ENCODE measurements at places on chromosomes 16 and 17.

DNA sequence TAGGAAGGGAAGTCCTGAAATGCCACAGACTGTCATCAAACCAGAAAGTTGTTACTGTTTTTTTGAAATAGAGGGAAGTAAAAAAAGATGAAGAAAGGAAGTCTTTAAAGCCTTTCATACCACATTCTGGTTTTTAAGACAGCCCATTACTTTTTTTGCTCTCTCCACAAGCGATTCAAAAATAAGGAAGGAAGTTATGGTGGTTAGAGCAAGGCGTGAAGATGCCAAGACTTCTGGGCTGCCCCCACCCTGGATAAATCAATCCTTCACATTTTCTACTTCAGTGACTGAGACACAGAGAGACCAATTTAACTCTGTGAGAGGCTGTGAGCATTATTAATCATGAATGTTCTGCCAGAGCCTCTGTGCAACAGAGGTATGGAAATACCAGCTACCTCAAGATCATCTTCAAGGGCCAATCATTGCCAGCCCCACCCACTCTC is 82.3 kb upstream of the BCAR1 start:
- no peak for DNase-seq

DNA sequence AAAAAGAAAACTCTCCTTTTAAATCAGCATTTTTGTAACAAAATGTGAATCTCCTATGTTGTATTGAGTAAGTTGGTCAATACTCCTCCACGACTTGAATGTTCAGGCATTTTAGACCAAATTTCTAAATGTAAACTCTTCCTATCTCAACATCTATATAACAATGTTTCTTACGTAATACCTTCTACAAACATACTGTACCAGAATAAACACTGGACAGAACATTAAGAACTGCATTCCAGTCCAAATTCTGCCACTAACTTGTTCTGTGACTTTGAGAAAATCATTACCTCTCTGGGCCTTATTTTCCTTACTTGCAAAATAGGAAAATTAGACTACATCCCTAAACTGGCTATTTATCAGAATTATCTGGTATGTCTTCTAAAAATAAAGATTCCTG is 40.1 kb downstream of the AKAP10 start:
- DNase-seq: no peak

DNA sequence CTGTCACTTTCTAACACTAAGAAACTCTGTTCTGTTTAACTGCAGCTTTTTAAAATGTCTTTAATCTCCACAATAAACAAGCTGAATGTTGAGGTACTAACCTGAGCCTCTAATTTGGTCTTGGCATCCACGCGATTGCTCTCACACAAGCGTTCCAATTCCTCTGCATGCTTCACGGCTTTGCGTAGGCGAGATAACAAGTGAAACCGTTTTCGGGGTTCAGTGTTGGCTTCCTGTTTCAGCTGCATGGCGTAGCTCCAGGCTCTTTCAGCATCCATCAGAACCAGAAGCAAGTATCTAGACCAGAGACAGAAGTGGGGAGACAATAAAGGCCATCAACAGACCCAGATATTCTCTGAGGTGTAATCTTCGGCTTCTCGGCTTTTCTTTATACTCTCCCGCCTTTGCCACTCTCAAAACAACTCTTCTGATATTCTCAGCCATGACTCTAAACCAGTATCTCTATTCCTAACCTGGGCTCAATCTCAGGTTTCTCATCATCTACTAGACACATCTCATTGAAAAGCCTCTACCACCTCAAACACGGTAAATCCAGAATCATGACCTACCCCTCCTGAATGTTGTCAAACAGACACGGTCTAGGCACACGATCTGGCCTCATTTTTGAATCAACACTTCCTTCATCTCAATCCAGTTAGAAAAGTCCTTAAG is 8.3 kb downstream of the SRP68 start:
- peak; percentile 44 for DNase-seq

DNA sequence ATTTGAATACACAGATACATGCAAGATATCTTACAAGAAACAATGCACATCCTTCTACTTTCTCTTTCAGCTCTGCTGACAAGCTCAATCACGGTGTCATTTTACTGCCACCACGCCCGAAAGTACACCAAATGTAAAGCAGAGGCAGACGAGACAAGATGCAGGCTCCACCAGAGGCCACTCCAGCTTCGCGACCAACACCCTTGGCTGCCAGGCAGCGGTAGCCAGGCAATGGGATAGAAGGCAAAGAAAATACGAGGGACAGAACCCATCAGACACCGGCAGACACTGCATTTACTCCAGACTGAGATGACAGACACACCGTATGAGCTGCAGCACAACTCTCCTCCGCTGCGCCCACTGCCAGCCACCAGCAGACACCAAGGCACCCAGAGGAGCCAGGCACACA is 41.0 kb downstream of the USP22 start:
- DNase-seq: no peak

DNA sequence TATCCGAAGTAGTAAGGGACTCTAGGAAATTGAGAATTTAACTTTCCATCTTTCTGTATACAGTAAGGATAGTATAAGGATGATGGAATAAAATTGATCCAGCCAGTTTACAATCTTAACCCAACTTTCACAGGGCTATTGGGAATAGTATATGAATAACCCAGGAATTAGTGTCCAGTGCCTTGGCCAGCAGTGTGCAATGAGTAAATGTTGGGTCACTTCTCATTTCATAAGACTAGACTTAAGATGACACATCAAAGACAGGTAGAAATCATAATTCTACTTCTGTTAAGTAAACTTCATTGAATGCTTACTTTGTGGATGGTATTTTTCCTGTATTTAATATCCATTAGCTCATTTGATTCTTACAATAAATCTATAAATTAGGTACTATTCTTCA is 949.6 kb upstream of the GOT2 start:
- DNase-seq: no peak

DNA sequence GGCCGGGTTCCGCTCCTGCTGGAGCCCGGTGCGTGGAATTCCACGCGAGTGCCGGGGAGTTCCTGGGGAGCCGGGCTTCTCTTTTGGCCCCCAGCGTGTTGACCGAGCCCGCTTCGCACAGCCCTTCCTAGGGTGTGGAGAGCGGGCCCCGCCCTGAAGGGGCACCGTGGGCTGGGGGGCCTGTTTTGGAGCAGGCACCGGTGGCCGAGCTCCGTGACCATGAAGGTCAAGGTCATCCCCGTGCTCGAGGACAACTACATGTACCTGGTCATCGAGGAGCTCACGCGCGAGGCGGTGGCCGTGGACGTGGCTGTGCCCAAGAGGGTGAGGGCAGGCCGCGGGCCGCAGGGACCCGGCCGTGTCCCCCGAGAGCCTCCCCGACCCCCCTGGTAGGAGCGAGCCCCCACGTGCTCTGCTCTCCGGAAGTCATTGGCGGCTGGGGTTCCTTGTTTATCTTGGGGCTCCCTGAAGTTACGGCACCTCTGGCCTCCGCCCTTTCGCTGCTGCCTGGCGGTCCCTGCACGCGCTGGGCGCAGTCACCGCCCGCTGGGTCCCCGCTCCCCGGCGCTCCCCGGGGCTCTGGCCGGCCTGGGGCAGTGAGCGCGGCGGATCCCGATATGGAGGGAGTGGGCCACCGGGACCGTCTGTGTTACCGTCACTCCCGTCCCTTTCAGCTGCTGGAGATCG is 528 bp downstream of the HAGHL start:
- DNase-seq: no peak

- peak; percentile 48 for DNase-seq
These were observed 229.8 kb downstream of the CPPED1 start for GRCh38 chr16:12573730-12574383.

GRCh38 chr16:19235886-19236285 is 49.6 kb upstream of the CLEC19A start:
- no peak for DNase-seq

DNA sequence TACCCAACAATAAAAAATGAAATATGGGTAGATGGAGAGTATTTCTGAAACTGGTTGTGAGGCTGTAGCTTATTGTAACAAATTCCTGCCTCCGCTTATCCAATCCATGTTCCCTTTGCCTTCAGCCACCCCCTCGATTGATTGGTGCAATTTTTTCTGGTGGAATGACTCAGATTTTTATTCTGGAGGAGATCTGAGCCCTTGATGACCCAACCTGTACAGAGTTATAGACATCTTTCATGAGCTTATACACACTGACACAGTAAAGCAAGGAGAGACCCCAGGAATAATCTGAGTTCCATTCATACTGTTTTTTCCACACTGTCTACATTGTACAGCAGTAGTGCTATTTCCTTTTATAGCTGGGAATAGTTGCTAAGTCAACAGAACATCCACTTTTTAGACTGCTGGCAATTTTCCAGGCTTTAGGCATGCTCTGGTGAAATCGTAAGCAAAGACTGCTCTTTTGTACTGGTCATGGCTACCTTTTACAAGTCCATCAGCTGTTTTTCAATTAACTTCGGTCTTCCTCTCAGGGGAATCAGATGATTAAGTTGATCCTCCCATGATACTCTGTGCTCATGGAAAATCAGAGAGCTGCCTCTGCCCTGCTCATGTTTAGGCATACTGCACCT is 30.1 kb downstream of the CCL4 start:
- DNase-seq: no peak

- no peak for DNase-seq
These were observed 15.4 kb upstream of the KATNB1 start for GRCh38 chr16:57720142-57720575.

DNA sequence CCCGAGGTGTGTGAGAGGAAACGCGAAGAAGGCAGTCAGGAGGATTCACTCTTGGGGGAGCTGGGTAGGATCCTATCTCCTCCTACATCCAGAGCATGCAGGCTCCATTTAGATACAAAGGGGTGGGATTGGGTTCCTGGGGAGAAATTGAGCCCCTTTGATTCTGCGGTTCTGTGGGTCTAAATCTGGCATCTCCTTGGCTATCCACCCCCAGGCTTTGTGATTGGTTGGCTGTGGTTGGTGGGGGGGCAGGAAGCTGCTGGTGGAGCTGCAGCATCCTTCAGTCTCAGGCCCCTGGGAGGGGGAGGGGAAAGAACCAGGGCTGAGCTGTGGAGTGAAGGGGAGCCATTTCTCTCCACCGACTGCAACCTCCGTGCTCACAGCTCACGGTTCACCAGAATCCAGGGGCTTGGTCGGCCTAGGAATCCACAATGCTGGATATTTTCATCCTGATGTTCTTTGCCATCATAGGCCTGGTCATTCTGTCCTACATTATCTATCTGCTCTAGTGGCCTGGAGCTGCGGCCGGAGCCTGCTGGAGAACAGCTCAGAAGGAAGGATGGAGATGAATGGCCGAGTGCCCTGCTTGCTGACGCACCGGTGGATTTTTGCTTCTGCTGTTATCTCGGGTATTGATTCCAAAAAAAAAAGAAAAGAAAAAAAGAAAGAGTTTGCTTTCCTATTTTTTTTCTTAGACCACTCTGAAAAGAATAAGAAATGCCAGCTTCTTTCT is at the start of gene LASP1NB:
Gene LASP1NB (plus strand): TSS at position 352 of the 733 bp plus-strand sequence.
- no peak for DNase-seq

DNA sequence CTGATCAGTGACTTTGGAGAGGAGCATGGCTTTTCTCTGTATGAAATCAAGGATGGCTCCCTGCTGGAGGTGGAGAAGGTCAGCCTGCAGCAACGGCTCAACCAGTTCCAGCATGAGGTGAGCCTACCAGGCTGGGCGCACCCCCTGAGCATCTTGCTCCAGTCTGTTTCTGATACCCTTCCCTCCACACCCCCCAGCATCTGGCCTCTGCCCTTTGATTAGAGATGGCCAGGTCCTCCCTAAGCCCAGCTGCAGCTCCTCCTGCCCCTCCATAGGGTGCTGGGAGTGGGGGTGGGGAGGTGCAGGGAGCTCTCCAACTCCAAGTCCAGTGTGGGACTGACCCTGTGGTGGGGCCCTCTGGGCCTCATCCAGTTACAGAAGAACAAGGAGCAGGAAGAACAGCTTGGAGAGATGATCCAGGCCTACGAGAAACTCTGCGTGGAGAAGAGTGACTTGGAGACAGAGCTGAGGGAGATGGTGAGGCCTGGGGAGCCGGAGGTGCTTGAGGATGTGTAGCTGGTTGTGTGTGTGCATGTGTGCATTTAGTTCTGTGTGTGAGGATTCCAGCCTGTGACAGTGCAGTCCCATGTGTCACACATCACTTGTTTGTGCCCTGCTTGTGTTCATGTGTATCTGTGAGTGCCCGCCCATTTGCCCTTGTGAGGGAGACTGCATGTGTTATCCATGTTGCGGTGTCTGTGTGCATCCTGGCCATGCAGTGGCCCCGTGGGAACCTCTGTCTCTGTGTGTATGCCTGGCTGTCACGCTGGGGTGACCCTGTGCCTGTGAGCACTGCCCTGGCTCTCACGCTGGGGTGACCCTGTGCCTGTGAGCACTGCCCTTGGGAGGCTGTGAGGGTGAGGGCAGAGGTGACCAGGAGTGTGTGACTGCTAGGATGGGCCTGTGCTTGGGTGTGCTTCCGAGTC is 3.0 kb downstream of the TBKBP1 start:
- no peak for DNase-seq

DNA sequence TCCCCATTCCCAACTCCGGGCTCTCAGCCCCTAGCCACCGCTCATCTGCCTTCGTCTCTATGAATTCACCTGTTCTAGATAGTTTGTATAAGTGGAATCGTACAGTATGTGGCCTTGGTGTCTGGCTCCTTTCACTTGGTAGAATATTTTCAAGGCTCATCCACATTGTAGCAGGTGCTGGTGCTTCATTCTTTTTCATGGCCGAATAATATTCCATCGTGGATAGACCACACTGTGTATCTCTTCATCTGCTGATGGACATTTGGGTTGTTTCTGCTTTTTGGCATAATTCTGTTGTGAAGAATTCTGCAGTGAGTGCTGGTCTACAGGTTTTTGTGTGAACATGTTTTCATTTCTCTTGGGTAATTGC is 324.2 kb downstream of the SEC14L1 start:
- no peak for DNase-seq

DNA sequence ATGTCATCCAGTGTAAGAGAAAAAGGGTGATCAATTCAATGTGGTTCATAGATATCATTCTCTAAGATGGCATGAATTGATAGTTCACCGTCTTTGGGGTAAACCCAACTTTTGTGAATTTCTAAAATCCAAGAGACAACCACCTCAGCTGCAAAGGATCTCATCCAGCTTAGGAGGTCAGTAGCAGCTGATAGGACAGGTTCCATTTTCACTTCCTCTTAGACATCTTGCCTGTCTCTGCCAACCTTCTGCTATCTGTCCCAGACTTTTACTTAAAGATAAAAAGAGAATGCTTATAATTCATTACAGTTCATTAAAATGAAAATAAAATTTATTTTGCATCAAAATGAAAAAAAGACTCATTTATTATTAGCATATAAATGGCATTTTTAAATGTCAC is 468.2 kb downstream of the XYLT1 start:
- DNase-seq: no peak

- no peak for DNase-seq
These were observed 22.5 kb downstream of the RAB11FIP4 start for GRCh38 chr17:31413874-31414549.

- DNase-seq: no peak
These were observed 501.9 kb downstream of the SHISA9 start for GRCh38 chr16:13403326-13403725.

DNA sequence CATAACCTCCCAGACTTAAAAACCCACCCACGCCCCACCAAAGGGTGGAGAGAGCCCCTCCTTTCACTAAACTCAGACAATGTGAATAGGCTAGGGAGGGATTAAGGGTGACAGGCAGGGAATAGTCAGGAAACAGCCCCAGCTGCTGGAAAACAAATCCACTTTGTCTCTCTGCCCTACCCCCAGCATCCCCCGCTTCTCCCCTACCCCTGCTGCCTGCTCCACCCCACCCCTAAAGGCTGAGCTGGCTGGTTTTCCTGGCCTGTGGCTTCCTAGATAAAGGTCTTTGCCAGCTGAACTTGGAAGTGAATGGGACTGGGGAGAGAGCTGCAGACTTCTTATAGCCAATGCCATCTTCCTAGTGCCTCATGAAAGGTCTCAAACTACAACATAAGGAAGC is 15.0 kb downstream of the CAVIN1 start:
- no peak for DNase-seq

GRCh38 chr17:55705847-55706246 is 16.8 kb downstream of the TMEM100 start:
- no peak for DNase-seq
